Stimulated activated CD8-positive, alpha-beta memory T cell treated with anti-CD3 and anti-CD28 coated beads, Interleukin-4, amount 100 ng/mL, for 1 hour (primary cell): ENCODE measurements at places on chromosomes 2 and 18.

DNA sequence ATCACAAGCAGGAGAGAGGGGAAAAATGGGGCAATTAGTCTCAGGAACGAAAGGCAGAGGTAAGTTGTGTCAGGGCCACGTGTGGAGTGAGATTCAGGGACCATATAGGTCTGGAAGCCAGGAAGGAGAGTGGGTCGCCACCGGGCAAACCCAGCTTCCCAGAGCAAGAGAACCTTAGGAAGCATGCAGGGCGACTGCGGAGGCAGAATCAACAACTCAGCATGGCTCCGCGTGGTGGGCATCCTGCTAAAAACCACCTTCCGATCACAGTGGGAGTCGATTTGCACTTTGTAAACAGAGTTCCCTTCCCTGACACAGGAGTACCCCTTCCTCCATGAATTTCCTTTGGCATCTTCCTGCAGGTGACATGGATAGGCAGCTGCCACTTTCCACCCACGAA is 114.6 kb downstream of the TTC32 start:
- no peak for DNase-seq

- no peak for DNase-seq
Measured at GRCh38 chr2:230781130-230781797, 68.6 kb downstream of the CAB39 start.

GRCh38 chr18:58359620-58360019 is 269.3 kb downstream of the ALPK2 start:
- DNase-seq: no peak

- no peak for DNase-seq
Measured at GRCh38 chr2:72954376-72955227, 37.3 kb downstream of the EMX1 start.

DNA sequence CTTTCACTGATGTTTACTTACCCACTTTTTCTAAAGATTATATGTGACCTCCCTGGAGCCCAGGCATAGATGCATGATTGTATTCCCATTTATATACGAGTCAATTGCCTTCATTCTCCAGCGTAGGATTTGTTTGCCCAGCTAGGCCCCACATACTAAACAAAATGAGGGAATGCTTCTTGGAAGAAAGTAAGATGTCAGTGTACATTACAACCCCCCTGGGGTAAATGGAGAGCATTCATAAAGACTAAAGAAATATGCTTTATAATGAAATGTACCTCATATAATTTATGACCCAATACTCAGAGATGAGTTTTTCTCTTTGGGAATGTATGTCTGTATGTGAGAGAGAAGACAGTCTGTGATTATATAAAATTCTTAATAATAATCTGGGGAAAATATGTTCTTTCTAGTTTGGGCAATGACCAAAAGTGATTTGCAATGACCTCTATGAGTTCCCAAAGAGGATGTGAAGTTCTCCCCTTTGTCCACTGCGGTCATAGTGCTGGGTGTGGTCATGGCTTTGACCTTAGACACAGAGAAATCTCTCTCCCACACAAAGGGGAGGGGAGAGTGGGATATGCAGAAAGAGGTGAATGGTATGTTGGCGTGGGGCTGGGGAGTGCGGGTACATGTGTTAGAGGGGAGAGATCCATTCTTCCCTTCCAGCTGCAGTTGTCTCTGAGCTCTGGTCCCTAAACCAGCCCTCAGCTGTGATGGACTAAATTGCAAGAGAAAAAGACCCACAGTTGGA is 175.6 kb downstream of the EN1 start:
- no peak for DNase-seq

DNA sequence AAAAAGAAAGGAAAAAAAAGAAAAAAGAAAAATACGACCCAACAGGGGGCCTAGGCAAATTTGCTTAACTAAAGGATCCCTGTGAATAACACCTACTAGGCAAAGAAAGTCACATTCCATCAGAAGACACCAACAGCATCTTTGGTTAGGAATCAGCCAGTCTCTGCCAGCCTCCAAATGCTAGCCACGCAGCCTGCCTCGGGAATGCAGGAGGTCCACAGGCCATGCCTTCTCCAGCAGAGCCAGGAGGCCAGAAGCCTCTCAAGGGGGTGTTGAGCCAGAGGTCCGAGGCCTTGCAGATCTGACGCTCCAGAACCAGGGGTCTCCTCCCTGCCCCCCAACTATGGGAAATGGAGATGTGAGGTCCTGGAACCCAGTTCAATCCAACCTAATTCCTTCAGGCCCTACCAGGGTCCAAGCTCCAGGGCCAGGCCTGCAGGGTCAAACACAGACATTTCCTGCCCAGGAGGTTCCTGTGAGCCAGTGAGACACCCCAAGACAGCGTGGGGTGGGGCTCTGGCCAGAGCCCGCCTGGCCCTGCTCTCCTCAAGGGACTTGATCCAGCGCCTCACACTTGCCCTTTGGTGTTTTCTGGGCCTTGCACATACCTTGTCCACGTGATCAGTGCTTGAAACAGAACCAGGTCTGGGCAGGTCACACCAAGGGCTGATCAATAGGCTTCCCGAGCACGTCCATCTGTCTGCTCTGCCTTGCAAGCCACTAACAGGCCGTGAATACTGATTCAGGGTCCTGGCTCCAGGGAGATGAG is 289.6 kb upstream of the ID2 start:
- no peak for DNase-seq

GRCh38 chr2:62217421-62217820 is 21.5 kb downstream of the B3GNT2 start:
- DNase-seq: no peak

DNA sequence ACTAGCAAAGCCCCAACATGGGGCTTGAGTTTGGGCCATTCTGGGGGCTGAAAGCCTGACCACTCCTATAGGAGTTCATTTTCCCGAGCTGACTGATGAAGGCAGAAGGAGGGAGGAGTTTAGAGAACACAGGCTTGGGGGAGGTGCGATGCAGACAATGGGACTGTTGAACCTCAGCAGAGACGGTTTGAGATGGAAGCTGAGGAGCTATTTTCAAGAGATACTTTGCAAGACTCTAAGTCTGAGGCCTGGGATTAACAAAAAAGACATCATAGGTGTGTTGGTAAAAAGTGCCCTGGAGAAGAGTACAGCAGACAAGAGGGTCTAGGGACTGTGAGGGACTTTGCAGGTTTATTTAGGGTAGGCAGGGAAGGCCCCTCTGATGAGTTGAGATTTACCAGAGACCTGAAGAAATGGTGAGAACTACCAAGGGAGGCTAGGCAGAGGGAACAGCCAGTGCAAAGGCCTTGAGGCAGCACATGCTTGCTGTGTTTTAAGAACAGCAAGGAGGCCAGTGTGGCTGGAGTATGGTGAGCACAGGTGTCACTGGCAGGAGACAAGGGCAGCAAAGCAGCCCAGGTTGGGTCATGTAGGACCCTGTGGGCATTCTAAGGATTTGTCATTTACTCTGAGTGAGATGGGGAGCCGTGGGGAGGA is 31.6 kb downstream of the PCBP1 start:
- no peak for DNase-seq

- DNase-seq: no peak
Measured at GRCh38 chr2:41998186-41999127, 49.4 kb upstream of the PKDCC start.

DNA sequence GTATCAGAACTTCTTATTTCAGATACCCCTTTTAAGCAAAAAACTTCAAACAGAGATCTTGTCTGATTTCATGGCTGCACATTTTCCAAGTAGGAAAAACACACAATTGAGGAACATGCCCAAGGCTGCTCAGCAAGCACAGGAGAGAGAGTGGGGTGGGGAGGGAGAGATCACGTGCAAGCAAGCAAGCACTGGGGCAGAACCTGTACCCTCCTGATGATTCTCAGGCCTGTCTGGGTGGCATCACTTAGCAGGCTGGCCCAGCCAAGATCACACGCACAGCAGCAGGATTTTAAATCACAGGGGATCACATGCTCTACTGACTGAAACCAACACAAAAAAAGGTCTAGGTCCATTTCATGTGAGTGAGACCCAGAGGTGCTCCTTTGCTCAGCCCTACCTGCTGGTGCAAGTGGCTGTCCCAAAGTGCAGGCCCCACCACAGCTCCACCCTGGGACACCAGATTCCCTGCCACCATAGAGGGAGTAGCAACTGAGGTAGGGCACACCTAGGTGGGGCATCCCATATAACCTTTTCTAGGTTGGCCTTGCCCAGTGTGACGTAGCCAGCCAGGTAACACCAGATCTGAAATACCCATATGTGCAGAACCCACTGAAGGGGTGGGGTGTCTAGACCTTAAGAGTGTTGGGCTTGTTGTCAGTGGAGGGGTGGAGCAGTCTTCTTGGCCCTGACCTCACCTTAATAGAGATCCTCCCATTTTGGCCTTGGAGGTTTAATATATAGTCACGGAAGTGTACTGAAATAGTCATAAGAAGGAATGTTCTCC is 1.8 kb upstream of the LYPD6B start:
- no peak for DNase-seq

DNA sequence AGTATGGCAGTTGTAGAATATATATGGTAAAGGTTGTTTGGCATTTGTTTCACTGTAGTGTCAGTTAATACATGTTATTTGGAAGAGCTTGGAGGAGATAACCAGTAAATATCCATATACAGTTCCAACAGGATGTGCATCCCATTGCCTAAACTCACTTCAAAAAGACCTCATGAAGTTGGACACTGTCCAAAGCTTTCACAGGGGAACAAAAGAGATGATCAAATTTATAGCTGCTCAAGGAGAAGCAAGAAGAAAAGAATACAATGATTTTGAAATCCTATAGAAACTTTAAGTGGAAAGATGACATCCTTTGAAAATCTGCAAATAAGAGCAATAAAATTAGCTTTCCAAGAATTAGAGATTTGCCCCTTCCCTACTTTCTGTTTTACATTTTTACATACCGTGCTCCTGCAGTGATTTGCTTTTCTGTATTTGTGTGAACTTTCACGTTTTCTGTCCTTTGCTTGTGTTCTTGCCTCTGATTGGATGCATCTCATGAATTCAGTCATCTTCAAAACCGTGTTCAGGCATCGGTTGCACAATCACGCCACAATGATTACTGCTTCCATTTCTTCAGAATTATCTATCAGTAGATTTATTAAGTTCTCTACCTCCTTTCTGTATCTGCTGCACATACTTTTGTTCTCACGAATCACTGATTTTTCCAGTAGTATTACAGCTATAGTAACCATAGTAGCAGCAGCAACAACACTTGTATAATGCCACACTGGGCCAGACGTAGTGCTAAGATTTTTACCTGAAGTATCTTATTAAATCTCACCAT is 83.8 kb downstream of the PARD3B start:
- no peak for DNase-seq

DNA sequence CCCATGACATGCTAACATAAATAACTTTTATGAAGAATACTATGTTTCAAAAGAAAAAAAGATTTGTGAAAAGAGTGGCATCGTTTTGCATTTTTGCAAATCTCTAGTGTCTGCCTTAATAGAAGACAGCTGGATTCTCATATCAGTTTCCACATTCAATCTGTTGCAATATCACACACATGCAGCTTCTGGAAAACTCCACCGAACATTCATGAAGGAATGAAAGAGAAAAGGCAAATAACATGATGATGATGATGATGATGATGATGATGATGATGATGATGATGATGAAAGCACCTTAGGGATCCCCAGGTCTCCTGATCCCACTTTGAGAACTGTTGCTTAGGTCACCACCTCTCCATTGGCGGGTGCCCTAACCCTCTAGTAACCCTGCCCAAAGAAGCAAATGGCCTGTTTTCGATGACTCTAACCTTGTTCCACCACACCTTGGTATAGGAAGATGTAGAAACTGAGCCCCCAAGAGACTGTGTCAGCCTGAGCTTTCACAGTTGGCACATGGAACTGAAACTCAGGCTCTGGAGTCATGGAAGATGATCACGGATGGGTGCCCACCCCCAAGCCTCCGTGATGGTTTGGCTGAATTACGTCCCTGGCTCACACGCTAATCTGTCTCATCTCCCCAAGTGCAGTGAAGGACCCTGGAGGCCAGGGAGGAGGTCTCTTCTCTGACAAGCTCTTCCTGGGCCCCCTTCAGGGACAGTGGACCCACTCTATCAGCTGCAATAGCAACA is 80.1 kb upstream of the SMAD7 start:
- DNase-seq: no peak

DNA sequence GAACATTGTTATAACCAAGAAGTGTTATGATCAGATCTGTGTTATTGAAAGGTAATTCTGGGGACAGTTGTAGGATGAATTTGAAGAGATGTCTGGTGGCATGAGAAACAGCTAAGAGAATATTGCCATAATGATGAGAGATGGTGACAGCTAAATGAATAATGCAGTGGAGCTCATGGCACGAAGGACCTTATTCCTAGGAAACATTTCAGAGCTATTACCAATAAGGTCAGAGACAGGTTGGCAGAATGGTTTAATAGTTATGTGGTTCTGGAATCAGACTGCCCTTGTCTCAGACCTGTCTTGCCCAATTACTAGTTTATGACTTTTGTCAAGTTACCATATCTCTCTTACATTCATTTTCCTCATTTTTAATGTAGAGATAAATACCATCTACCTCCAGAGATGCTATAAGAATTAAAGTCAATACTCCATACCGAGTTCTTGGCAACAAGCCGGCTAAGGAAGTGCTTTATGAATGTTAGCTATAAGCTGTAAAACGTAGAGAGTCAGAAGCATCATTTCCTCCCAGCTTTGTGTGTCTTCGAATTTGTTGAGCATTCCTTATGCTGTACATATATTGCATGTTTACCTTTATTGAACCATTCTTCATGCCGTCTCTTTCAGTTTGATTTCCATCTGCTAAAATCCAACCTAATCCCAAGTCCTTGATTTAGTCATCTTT is 73.6 kb upstream of the COL5A2 start:
- no peak for DNase-seq

DNA sequence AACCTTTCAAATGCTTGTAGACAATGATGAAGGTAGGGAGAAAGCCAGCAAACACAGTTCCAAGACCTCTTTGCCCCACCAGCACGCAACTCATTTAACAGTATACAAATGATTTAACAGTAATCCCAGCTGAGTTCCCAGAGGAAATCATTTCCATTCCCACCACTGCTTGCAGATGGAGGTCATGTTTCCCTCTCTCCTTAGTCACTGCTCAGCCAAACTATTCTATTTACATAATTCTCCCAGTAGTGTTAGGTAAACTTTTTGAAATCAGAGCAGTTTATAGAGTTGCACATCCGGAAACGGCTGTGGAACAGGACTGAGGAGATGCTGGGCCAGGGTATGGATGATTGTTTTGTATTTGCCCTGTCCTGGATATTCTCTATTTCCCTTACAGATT is 328.5 kb downstream of the FIGN start:
- DNase-seq: no peak

- no peak for DNase-seq
Measured at GRCh38 chr2:26692279-26692896, at the start of gene KCNK3. TSS of gene KCNK3 (plus strand) at chr2:26692722. CDS start at chr2:26692876, 154 bp downstream.

DNA sequence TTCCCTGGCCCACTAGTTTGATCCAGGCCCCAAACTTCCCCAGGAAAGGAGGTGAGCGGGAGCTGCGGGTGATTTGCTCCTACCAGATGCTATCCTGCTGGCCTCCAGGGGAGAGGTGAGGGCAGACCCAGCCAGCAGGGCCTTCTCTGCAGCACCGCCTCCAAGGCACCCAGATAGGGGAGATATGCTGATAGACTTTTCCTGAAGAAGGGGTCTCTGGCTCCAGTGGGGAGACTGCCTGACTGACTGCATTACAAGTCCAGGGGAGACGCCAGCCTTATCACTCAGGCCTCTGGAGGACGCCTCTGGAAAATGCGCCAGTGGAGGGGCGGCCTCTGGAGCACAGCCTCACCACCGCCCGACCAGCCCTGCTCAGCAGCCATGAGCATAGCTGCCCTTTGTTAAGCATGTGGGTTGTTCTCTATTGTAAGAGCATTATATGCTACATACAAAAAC is 60.6 kb upstream of the SMAD7 start:
- no peak for DNase-seq
